ENCODE measurements at places on chromosomes 3 and 15. TPM values are rescaled to one million over a fixed set of nuclear protein-coding genes. Genes with fewer than 3 reads are reported as not detected.

DNA sequence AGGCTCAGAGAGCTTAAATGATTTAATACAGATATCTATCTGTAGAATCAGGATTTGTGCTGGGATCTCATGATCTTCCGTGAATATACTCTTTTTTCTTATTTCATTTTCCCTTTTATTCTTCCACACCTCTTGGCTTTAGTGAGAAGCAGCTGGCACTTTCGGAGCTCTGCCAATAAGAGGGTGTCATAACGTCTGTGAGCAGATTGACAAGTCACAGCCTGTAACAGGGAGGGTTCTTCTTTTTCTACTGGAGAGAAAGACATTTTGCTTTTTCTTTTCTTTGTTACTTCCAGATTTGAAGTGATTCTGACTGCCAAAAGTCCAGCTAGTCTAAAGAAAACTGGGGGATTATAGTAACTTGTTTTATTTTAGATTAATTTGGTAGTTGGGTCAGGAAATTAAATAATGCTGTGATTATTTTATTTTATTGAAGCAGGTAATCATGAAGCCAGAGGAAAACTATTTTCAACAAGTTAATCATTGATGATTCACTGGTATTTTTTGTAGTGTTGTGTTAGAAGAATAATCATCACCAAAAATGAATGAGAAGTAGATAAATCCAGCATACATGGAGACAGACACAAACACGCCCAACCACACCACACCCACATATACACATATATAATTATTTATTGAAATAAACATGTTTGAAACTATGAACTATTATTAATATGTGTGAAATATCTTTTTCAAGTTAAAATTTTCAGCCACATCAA lies 69.8 kb downstream of the TNFAIP8L3 start:
- H3K4me3 ChIP-seq = no peak overlapping the region
- no peak overlapping the region for H3K27ac ChIP-seq
- no peaks in the 10 kb centered on the region for H3K36me3 ChIP-seq
- DNase-seq = no peak
- no peaks in the 10 kb centered on the region for H3K4me1 ChIP-seq

- no peak overlapping the region for H3K4me3 ChIP-seq
- no peak overlapping the region for H3K27ac ChIP-seq
Observed at GRCh38 chr3:162641907-162642306, 1145.3 kb downstream of the OTOL1 start.

- DNase-seq = no peak
- H3K36me3 ChIP-seq = no peaks in the 10 kb centered on the region
- H3K4me3 ChIP-seq = no peak overlapping the region
- H3K27me3 ChIP-seq = no peaks in the 10 kb centered on the region
- no peaks in the 10 kb centered on the region for H3K4me1 ChIP-seq
Observed at GRCh38 chr15:45648521-45649200, 13.8 kb downstream of the SQOR start.

GRCh38 chr15:92316586-92317295 lies 76.9 kb upstream of the ST8SIA2 start:
- no peak for DNase-seq
- peaks cover 12% of the 10 kb centered on the region for H3K27me3 ChIP-seq
- H3K36me3 ChIP-seq = no peaks in the 10 kb centered on the region
- no peak overlapping the region for H3K27ac ChIP-seq
- H3K4me1 ChIP-seq = no peaks in the 10 kb centered on the region

Gene MYZAP
- 0.72 TPM for total RNA-seq

Gene LHFPL4
- 0.08 TPM for total RNA-seq

Gene SLC12A8
- 6.3 TPM for total RNA-seq
